ENCODE measurements at places on chromosomes 1 and 21.

- DNase-seq, result no peak
Observed at GRCh38 chr1:214856843-214857242, 225.7 kb upstream of the KCNK2 start.

- DNase-seq, result no peak
Observed at GRCh38 chr1:43238085-43238484, 31.7 kb upstream of the TMEM125 start.

GRCh38 chr1:110293601-110294104 lies 45.5 kb upstream of the RBM15 start:
- DNase-seq, result no peak

GRCh38 chr1:228044961-228045360 lies 37.5 kb upstream of the ARF1 start:
- no peak for DNase-seq

GRCh38 chr1:25695771-25696311 lies 79.2 kb downstream of the MAN1C1 start:
- DNase-seq, result no peak

- DNase-seq, result no peak
Observed at GRCh38 chr1:197912739-197913494, 4.3 kb upstream of the LHX9 start.

DNA sequence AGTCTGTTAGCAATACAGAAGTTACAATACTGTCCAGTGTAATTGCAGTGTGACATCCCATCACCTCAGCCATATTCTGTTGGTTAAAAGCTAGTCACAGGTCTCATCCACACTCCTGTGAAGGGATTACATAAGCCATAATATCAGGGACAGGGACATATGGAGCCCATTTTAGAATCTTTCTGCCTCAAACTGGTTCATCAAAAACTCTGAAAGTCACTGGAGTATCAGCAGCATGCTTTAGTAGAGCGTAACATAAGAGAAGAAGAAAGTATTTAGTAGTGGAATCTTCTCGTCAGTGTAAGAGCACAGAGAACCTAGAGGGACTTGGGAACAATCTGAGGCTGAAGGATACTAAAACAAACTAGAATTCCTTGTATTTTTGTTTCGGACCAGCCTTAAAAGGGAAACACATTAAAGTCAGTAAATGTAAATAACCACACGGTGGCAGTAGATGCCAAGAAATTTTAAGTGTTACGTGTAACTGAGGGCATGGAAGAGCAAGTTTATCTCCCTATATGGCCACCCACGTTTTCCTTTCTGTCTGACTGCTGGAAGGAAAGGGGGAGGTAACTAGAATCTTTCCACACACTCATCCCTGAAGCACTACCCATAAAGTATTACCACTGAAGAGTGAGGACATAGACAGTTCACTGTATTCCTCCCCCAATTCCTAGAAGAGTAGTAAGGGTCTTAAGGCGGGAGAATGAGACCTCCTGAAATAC lies 41.6 kb upstream of the AGL start:
- no peak for DNase-seq

GRCh38 chr21:29233256-29233546 lies 65.5 kb upstream of the BACH1 start:
- no peak for DNase-seq

DNA sequence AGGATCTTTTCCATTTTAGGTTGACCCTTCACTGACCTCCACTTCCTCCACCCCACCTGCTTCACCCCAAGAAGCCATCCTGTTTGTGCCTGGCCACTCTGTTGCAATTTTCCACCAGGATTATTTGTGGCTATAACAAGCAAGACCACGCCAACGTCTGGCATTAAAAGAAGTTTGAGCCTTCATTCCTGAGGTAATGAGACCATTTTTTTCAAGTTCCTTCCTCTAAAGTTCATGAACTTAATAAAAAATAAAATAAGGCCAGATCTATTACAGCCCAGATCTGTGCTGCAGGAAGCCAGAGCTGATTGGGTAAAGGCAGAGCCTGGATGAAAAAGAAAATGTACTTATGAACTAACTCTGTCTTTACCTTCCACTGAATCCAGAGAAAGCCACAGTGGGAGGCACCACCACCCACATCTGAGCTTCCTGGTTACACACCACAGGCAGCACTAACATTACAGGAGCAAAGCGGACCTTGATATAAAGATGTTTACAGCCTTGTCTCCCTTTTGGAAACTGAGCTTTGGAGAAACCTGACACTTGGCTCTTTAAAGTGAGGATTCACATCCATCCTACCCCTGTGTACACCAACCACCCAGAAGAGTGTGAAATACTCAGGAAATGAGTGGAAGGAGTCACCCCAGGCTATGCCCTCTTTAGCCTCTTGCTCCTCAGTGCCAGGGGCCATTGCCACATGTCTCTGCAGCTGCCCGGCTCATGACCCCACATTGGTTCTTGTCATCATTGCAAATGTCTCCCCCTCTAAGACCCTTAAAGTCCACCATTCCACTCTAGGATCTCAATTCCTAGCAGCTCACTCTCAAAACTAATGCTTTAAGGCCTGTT lies 293.6 kb downstream of the PLPP3 start:
- DNase-seq, result no peak

GRCh38 chr21:15495965-15496364 lies 233.8 kb upstream of the USP25 start:
- no peak for DNase-seq

DNA sequence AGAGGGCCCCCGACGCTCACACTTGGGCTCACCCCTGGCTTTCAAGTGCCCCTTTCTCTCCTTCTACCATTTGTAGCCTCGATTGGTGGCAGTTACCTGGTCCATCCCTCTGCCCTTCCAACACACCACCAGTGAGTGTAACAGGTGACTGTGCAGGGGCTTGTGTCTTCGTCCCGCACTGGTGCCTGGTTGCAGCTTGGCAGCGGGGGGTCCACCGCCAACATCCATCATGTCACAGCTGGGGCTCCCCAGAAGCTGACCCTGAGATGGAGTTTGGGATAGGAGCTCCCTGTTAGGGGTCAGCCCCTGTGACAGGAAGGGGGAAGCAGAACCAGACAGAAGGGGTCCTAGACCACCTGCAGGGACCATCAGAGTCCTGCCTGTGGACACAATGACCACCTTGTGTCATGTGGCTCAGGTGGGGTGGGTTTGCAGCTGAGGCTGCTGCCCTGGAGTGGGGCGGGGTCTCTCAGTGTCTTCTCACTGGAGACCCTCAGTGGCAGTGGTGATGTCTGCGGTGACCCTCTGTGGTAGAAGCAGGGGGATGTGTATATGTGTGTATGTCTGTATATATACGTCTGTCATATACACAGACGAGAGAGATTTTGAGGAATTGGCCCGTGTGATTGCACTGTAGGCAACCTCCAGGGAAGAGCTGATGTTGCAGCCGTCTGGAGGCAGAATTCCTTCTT lies 3.6 kb upstream of the CALML6 start:
- DNase-seq, result no peak

- DNase-seq, result no peak
Observed at GRCh38 chr1:84164567-84165021, 20.5 kb downstream of the PRKACB start.

DNA sequence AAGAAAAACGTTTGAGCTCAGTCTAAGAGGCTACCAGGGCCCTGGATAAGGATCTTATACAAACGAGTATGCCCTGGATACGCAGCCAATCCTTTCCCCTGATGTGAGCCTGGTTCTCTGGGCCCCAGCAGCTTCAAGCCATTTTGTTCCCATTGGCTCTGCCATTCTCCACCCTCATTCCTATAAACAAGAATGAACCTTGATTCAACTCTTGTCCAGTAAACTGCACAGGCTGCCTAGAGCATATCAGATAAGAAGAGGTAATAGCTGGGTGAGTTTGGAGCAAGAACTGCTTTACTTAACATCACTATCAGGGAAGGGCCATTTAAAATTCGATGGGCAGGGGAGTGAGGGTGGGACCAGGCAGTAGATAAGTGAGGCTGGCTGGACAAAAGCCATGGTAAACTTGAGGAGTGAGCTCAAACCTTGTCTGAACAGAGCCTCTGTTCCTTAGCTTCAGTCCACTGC lies 11.3 kb downstream of the BTG2 start:
- DNase-seq, result no peak

DNA sequence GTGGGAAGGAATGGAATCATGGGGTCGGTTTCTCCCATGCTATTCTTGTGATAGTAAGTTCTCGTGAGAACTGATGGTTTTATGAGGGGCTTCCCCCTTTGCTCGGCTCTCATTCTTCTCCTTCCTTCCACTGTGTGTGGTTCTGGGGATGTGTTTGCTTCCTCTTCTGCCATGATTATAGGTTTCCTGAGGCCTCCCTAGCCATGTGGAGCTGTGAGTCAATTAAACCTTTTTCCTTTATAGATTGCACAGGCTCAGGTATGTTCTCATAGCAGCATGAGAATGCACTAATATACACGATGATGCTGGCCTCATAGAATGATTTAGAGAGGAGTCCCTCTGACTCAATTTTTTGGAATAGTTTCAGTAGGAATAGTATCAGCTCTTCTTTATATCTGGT lies 195.4 kb upstream of the IVNS1ABP start:
- no peak for DNase-seq

DNA sequence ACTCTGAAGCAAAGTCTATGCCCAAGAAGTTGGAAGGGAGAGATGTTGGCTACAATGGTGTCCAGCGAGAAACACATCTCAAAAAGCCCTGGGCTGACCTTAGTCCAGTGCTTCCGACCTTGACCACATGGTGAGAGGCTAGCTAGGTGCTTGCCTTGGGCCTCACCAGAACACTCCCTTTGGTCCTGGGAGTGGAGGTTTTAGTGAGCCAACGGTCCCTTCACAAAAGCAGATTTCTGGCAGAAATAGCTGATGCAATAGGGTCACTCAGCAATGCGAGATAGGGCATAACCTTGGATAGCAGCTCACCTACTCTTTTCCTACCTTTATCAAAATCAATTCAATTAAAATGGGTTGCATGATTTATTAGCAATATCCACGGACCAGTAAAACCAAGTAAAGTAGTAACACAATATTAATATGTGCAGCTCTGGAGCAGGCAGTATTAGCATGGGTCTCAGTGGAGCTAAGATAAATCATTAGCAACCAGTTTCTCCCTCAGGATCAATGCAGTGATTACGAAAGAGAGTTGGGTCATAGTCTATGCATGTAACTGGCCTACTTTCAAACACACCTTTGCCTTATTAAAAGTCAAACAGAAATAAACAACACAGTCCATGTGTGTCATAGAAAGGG lies 1.9 kb downstream of the SLC30A10 start:
- no peak for DNase-seq

DNA sequence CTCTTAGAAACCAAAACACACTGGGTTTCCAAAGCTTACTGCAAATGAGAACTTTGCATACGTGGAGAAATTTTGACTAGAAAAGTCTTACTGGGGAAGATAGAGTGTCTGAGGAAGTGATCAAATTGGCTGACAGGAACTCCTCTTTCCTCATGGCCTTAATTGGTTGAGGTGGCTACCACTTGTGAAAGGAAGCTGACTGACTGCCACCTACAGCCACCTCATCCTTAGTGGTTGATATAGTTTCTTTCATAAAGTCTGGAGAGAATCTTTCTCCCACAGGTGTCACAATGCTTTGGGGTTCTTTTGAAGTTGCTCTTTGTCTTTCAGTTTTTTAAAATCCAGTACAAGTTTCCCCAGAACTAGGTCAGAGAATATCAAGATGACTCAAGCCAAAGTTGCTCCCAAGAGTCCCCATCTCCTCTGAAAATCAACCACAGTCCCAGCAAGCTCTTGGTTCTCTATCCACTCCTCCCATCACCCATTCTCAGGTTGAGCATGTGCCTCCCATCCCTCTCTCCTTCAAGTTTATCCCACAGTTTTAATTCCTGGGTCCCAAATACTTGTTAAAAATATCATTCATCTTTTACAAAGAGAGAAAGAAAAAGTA lies 43.3 kb downstream of the GPR88 start:
- DNase-seq, result no peak

GRCh38 chr21:27813750-27814149 lies 846.9 kb upstream of the ADAMTS5 start:
- DNase-seq, result no peak

All from stimulated activated CD8-positive, alpha-beta memory T cell treated with anti-CD3 and anti-CD28 coated beads, Interleukin-4, amount 100 ng/mL, for 1 hour (primary cell).